ENCODE measurements at places on chromosomes 6 and 20.

DNA sequence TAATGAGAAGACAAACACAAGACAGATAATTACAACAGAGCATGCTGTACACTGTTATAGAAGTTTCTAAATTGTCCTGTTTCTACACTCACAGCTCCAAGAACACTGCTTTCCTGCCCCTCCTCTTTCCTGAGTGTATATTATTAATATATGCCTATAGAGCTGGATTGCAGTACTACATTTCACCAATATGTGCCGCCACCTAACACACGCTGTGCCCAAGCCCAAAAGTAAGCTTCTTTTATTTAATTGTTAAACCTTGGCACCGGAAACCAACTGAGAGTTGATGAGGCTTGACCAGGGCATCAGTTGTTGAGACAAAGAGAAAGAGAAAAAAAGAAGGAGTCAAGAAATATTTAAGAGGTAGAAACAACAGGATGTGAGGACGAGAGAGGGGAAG is 16.0 kb upstream of the PTPRT start:
- DNase-seq = no peak

GRCh38 chr6:125201961-125202729 is 48.6 kb downstream of the TPD52L1 start:
- DNase-seq = peak; percentile 86

DNA sequence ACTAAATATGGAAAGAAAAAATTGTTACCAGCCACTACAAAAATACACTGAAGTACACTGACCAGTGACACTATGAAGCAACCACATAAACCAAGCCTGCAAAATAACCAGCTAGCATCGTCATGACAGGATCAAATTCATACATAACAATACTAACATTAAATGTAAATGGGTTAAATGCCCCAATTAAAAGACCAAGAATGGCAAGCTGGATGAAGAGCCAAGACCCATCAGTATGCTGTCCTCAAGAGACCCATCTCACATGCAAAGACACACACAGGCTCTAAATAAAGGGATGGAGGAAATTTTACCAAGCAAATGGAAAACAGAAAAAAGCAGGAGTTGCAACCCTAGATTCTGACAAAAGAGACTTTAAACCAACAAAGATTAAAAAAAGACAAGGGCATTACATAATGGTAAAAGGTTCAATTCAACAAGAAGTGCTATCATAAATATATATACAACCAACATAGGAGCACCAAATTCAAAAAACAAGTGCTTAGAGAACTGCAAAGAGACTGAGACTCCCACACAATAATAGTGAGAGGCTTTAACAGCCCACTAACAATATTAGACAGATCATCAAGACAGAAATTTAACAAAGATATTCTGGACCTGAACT is 104.8 kb downstream of the HACE1 start:
- DNase-seq = no peak

DNA sequence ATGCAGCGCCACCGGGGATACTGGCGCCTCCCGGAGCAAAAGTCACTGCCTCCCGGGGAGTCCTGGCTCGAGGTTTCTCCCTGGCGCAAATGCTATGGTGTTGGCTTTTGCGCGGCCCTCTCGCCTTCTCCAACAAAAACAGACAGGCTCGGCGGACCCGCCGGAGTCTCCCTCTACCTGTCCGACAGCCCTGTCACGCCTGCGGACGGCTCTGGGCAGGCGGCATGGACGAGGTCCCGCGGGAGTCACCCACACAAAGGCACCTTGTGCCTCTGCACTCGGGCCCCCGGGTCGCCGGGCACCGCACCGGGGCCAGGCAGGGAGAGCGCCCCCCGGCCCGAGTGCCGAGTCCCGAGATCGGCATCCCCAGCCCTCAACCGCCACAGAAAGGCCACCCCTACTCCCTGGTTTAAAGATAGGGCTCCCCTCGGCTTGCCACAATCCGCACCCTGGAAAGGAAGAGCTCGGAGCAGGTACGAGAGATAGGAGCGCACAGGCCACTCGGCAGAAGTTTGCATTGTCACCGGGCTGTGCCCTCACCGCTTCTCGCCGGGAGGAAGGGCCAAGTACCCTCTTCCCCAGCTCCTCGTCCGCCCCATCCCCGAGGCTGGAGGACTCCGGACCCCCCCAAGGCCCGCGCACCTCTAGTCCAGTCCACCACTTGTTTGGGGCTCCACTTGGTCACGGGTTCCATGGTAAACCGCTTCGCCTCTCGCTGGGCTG is 903 bp downstream of the CNKSR3 start:
- peak; percentile 53 for DNase-seq

DNA sequence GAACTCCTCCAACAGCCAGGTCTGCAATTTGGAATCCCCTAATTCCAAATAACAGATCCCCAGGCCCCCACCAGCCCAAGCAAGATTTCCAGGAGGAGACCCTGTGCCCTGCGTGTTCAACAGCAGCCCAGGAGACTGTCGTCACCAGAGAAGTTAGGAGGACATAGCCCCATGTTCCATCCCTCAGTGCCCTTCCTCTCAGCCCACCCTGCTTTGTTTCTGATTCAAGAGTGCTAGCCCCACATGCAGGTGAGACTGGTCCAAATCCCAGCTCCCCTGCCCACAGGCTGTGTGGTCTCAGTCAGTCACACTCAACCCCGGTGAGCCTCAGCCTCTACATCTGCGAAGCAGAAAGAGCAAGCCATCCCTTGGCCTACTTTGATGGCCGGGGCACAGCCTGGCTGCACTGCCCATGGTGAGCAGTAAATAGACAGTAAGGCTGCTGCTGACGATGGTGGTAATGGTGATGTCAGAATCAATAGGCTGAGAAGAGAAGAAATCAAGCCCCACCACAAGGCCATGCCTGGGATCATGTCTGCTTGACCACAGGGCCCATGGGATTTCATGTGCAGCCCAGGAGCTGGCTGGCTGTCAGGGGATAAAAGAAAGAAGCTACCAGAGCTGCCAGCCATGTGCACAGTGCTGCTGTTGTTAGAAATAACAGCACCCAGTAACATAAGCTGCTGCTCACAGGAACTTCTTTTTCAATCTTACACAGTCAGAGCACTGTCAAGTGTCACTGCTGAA is 51.5 kb upstream of the NXT1 start:
- no peak for DNase-seq

DNA sequence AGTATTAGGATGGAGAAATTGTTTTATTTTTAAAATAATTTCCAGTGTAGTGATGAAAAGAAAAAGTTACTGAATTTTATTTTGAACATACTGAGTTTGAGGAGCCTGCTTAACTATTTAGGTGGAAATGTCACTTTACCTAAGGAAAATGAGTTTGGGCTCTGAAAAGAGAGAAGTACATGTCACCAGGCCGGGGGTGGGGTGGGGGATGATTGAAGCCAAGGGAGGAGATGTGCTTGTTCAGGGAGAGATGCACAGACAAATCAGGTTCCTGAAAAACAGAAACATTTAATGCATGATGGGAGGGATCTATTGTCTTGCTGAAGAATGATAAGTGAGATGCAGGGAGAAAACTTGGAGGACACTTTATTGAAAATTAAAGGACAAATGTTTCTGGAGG is 71.3 kb downstream of the PLCB1 start:
- no peak for DNase-seq

DNA sequence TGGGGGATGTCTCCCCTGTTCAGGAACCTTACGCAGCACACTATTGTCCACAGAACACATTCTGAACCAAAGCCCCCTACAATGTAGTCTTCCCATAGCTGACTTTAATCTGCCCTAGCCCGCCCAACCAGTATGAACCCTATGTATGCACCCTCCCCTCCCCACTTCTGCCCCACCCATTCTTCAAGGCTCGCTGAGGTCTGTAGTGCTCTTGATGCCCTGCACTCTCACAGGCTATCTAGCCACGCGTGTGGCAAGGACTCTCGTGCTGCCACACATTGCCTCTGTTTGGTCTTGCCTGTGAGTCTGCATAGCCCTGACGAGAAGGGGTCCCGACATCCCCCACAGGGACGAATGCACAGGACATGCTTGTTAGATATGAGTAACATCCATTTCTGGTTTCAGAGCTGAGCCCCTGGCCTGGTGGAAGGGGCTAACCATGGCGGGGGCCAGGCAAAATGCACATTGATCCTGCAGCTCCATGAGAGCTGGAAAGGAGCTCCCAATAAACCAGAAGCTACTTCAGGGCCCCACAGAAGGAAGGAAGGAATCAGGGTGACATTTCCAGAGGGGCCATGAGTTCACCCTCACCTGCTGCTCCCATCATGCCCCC is 22.6 kb downstream of the MOCS1 start:
- DNase-seq = no peak

GRCh38 chr6:116557893-116558292 is 4.3 kb downstream of the CALHM4 start:
- DNase-seq = peak; percentile 99

DNA sequence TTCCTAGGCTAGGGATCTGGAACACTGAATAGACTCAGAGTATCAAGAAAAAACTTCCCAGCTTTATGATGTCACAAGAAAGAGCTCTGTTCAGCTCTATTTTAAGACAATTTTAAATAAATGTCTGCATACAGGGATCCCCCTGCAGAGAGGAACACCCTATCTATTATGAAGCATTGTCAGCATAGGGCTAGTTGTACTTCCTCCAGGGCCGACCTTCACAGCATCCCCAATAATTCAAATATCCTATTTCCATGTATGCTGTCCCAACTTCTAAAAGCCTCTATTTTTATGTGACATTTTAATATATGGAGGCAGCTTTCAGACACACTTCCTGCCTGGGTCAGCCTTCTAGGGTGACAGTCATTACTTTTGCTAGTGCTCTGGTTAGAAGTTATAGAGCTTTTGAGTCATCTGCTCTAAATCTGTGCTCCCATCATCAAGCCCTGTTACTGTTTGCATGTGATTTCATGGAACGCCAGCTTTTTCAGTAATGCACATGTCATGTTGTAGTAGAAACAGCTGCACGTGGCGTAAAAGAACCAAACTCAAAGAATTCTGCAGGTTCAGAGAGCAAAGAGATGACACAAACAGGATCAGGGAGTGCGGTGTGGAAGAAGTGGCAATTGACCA is 189.2 kb downstream of the ADGB start:
- DNase-seq = no peak

- DNase-seq = no peak
Measured at GRCh38 chr20:10508060-10508459, 73.0 kb downstream of the SLX4IP start.

- DNase-seq = no peak
Measured at GRCh38 chr6:129314575-129314974, 395.4 kb downstream of the ARHGAP18 start.

DNA sequence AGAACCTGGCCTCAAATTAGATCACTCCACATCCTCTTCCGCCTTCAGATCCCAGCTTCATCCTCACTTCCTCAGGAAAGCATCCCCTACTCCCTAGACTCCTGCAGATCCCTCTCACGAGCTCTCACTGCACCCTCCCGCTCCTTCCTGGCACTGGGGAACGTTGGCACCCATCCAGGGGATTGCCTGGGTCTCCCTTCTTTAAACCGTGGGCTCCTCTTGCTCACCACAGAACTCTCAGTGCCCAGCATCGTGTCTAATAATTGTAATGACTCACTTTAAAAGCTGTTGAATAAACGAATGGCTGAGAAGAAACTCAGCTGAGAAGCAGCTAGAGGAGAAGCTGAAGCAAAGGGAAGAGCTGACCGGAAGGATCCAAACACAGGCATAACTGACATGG is 20.4 kb downstream of the ZC3H12D start:
- no peak for DNase-seq

DNA sequence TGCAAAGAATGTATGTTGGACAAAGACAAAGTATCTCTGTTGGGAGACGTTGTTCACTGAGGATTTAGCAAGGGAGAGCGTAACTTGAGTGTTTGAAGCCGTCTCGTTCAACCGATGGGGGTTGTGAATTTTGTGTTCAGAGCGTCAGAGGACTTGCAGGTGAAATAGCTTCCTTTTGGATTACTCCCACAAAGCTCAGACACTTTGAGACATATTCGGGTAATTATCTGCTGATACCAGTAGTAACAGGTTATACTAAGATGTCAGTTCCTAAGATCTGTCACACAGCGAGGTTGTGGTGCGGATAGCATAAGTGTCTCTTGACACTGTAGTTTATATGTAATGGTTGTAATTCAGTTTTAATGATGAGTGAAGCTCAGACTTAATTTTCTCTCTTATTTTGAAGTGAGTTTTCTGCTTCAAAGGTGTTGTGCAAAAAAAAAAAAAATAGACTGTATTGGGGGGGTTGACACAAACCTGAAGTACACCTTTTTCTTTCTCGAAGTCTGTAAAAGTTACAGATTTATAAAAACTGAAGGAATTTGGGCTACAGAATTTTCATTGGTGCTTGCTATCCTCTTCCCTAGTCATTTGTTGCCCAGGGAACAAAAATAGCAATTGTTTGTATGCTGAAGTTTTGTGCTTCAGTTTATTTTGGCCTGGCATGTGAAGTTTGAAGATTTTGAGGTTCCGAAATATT is 1.7 kb downstream of the ASXL1 start:
- peak; percentile 45 for DNase-seq

DNA sequence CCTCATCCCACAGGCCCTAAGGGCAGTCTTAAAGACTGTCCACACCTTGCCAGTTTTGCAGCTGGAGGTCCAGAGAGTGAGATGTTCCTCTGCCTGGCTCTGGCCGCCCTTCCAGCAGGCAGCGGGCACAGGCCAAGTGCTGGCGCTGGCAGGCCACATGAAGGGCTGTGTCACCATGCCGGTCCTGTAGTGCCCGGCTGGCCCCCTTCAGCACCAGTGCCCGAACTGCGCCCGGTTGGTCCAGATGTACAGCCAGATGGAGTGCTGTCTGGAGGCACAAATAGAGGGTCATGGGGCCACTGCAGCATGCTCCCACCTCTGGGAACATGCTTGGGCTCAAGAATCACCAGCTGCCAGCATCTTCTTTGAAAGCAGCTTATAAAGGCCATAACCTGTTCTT is 3.8 kb downstream of the NFKBIE start:
- DNase-seq = no peak

- DNase-seq = no peak
Measured at GRCh38 chr6:161021998-161022743, 30.6 kb downstream of the MAP3K4 start.

GRCh38 chr6:49198015-49198414 is 265.0 kb downstream of the MMUT start:
- DNase-seq = no peak

DNA sequence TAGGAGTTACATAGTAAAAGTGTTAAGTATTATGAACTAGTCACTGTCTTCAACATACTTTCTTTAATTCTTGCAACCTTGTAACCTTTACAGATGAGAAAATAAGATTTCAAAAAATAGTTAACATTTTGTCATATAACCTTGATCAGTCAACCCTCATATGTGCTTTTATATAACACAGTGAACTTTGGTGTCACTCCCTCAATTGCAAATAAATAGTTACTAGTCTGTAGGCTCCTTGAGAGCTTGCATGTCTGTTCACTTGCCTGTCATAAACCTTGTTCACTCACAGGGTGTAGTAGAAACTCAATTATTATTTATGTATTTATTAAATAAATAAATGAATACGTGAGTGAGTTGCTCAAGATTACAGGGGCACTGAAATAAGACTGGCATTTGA is 107.5 kb downstream of the QKI start:
- no peak for DNase-seq

DNA sequence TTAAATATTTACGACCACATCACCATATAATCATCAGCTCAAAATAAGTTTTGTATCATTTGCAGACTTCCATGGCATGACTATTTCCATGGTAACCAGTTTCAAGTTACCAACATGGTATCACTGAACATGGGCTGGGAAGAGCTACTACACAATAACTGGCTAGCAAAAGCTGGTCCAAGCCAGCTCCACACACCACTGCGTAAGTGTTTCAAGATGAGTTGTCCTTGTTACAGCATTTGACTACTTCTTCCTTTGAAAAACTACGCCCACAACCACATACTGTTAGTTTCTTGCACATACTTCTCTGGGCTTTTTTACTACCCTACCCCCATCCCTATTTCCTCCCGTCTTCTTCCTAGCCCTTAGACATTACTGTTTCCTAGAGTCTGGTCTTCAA is 8.5 kb downstream of the CD164 start:
- no peak for DNase-seq

Data from foreskin keratinocyte (primary cell).